ENCODE measurements at places on chromosomes 3 and 15.

DNA sequence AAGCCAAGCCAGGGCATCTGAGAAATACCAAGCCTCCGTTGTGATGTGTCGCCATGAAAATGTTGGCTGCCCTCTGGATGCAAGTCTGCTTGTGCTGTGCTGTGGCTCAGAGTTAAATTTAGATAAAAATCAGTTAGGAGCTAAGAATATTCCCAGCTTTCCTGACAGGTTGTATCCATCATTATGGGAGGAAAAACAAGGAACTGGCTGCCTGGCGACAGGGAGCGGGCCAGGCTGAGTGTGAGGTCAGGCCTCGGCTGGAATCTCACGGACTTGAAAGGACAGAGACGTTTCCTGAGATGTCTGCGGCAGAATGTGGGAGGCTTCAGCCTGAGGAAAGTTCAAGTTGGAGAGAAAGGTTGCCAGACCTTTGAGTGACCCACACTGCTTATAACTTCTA, 213.8 kb downstream of the THSD4 start:
- DNase-seq, result peak; percentile 73

DNA sequence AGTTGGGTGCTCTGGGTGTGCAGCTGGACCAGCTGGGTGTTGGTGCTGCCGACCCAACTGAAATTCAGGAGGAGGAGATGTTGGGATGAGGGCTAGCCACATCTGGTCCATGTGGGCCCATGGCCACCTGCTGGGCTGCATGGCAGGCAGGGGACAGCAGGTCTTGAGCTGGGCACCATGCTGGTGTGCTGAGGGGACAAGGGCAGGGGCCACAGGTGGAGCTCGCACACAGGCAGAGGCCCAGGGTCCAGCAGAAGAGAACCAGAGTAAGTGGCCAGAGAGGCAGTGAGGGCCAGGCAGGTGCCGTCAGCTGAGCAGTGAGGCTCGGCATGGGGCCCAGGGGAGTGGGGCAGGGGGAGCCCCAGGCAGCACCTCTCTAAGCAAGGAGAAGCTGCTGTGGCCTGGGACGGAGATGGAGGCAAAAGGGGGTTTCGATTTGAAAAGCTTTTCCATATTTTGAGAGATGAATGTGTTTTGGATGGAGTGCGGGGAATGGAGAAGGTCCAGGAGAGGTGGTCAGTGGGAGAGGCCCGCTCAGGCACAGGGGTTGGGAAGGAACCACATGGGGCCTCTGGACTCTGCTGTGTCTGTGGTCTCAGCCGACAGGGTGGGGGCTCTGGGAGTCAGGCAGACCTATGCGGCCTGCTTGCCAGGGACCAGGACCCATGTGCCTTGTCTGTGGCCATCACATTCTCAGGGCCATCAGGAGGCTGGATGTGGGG, 30.5 kb upstream of the PLXNA1 start:
- DNase-seq, result peak; percentile 61

DNA sequence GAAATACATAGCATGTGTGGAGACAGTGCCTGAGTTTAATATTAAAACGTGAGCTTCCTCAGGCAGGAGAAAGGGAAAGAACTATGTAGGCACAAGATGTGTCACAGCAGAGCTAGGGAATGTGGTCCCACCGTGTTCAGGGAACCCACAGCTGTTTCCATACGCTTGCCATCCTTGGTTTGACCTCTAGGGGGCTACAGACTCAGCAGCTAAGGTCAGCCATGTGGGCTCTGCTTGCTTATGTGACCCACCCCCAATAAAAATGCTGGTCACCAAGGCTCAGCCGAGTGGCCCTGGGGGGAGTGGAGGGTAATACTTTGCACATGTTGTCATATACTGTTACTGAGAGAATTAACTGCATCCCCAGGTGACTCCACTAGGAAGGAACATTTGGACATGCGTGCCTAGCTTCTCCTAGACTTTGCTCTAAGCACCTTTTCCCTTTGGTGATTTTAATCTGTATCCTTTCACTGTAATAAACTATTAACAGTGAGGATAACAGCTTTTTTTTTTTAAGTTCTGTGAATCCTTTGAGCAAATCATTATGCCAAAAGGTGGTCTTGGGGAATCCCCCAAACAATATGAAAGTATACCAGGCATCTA, 3.3 kb downstream of the TUBGCP5 start:
- DNase-seq, result no peak

GRCh38 chr3:120071259-120071658, 23.0 kb downstream of the GSK3B start:
- no peak for DNase-seq

- DNase-seq, result no peak
Measured at GRCh38 chr3:162142511-162142910, 645.9 kb downstream of the OTOL1 start.

GRCh38 chr3:141576744-141577052, 89.9 kb downstream of the RASA2 start:
- no peak for DNase-seq

DNA sequence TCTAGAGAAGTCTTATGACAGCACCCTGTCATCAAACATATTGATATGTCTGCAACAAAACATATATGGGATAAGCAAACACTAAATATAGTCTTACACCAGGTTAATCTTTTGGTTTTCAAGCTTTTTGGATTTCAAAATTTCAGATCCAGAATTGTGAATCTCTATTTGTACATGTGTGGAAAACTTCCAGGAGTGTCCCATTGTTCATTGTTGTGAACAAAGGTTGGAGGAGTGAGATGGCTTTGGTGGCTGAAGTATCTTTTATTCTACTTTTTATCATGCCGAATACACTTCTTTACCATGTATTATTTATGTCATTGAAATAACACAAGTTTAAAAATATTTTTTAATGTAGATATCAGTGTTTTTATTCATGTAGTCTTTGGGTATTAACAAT, 5.9 kb upstream of the FHIT start:
- no peak for DNase-seq

GRCh38 chr3:49873623-49874022, 3.9 kb upstream of the CAMKV start:
- no peak for DNase-seq

- no peak for DNase-seq
Measured at GRCh38 chr3:13110678-13111116, 37.5 kb upstream of the IQSEC1 start.

GRCh38 chr3:24683633-24684384, 189.2 kb upstream of the THRB start:
- DNase-seq, result no peak

DNA sequence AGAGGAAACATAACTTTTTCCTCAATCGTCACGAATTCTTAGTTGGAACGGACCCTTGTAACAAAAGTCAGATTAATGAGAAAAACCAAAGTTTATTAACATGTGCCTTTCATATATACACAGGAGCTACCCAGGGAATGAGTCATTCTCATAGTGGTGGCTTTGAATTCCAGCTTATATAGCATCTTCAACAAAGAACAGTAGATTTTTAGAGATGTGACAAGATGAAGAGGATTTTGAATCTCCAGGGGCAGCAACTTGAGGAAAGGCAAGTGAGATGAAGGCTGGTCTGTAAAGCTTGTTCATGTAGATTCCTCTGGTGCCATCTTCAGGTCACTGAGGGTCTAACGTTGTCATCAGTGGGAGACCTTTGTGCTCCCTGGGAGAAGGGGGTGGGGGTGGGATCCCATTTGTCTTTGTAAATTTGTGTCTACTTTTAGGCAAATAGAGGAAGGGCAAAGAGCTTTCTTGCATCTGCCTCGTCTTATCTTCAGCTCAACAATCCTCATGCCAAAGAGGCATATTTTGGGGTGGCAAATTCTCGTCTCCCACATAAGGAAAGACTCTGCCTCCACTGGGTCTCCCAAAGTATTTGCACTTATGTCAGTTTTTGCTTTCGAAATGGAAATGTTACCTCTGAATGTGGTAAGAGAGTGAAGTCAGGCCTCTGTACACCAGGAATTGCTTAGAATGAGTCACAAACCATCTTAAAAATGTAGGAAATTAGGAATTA, 29.5 kb downstream of the CLEC3B start:
- DNase-seq, result no peak

- no peak for DNase-seq
Measured at GRCh38 chr15:75454471-75455378, 3.2 kb upstream of the SIN3A start.

- no peak for DNase-seq
Measured at GRCh38 chr3:157647820-157648219, 144.6 kb upstream of the VEPH1 start.

DNA sequence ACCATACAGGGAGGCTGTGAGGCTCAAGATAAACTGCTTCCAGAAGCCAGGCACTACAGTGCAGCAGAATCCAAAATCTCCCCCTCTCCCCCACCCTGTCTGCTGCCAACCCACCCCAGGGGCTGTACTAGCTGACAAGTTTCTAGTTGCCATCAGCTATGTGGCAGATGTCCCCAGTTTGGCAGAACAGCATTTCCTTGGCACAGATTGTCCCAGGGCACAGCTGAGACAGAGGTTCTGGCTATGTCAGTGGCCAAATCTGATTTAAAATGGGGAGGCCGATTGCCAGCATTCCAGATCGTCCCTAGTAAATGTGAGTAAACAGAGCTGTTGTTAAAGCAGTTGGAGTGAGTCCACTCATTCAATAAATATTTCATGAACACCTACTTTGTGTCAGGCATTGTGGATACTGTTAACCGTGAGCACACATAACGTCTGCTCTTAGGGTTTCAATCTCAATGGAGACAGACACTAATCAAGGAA, 28.0 kb upstream of the CCDC174 start:
- no peak for DNase-seq

DNA sequence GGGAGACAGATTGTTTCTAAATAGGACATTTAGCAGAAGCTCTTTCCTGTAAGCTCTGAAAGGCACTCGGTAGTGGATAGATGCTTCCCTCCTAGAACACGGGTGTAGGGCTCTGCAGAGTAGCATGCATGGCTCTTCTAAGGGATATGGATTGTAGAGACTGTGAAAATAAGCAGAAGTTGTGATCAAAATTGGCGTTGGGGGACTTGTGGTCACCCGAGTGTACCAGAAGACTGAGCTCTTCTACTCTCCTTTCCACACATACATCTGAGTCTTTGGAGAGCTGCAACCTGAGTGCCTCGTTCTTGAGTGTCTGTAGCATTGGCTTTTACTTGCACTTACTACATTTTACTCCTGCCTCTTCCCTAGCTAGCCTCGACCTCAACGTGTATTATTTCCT, 197.7 kb downstream of the LPP start:
- no peak for DNase-seq

- no peak for DNase-seq
Measured at GRCh38 chr3:87958289-87958688, 100.5 kb downstream of the CGGBP1 start.

DNA sequence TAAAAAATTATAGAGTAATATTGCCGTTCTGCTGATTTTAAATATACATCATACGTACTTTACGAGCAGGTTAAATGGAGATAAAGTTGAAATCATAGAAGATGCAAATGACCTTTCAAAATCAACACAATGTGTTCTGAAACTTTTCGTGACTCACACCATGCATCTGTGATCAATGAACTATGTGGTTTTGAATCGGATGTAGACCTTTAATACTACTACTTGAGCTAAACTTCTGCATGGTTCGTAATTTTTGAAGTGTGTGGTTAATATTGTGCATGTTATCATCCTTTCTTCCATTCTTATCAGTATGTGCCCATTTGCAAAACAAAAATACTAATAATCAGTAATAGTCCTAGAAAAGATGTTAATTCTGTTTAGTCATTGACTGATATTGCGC, 58.9 kb downstream of the GASK1A start:
- DNase-seq, result no peak

DNA sequence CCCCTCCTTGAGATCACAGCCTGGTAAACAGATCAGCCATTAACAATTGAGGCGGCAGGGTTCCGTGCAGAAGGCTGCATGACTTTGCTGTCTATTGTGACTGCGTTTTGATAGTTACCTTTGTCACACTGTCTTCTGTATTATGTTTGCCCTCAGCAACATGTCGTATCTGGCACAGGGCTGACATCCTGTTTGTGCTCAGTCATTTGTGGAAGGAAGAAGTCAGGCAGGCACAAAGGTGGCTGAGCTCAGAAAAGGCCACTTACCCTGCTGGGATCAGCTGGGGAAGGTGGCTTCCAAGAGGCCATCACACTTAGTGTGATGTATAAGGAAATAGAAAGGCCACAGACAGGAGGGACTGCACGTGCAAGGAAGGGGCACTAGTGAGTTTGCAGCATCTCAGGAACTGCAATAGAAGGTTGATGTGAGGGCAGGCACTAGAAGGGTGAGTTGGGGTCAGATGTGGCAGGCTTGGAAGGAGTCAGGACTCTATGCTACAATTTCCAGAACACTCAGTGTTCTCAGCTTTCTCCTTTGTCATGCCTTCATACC, 13.4 kb downstream of the PML start:
- no peak for DNase-seq

DNA sequence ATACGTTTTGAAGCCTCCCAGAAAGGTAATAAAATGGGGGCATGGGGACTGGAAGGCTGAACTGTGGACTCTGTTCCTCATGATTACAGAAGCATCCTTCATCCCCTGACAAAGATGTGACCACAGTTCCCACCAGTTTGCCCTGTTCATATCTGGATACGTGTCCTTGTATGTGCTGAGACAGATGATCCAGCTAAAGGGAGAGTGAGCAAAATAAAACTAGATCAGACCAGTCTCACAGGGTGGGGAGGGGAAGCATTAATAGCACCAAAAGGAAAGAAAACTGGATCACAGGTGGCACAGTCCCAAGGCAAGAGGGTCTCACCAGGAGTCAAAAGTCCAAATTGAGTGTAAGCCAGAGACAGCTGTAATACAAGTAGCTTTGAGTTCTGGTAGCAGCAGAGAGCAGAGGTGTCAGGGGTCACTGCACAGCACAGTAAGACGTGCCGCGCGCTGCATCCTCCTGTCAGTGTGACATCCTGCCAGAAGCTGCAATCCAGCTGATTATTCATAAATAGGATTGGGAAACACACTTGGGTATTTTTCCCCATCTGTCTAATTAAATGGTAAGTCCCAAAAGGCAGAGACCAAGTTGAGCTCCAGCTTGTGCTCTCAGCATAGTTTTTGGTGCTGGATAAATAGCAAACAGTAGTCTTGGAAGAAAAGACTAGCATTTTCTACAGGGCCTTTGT, 560.0 kb upstream of the CFAP20DC start:
- no peak for DNase-seq

DNA sequence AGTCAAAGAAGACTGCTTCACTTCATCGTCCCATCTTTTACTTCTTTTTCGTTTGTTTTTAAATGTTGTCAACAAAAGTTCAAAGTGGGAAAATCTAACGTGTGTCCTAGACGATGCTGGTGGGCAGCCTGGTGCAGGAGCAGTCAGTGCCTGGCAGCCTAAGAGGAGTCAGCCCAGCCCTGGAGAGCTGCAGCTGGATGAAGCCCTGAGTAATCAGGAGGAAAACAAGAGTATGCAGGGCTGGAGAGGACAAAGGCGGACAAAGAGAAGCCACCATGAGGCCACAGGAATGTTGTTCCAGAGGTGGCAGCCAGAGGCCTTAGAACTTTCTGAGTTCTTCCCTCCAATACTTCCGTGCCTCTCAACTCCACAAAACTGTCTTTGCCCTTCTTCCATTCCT, 5.7 kb downstream of the ADAMTS17 start:
- no peak for DNase-seq
